Stimulated activated CD8-positive, alpha-beta memory T cell treated with anti-CD3 and anti-CD28 coated beads, Interleukin-2, amount 100 ng/mL, for 48 hours (primary cell): ENCODE measurements at places on chromosomes 11 and 22.
A peak's percentile ranks its signal among the peaks of the same experiment; 100 is the strongest.

DNA sequence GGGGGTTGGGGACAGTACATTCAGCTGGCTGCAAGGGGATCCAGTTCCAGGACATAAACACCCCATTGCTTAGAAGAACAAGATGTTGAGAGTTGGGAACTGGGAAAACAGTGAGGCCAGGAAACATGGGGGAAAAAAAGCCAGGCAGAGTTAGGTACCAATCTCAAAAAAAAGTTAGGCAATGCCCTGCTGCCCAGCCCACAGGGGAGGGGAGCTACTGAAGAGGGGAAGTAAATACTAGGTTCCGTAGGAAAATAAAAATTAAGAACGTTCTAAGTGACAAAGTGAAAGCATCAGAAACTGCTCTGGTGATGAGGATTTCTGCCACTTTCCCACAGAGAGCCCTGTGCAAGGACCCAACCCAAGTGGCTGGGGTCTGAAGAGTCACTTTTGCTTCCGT, 12.0 kb downstream of the SPTBN2 start:
- DNase-seq = no peak

DNA sequence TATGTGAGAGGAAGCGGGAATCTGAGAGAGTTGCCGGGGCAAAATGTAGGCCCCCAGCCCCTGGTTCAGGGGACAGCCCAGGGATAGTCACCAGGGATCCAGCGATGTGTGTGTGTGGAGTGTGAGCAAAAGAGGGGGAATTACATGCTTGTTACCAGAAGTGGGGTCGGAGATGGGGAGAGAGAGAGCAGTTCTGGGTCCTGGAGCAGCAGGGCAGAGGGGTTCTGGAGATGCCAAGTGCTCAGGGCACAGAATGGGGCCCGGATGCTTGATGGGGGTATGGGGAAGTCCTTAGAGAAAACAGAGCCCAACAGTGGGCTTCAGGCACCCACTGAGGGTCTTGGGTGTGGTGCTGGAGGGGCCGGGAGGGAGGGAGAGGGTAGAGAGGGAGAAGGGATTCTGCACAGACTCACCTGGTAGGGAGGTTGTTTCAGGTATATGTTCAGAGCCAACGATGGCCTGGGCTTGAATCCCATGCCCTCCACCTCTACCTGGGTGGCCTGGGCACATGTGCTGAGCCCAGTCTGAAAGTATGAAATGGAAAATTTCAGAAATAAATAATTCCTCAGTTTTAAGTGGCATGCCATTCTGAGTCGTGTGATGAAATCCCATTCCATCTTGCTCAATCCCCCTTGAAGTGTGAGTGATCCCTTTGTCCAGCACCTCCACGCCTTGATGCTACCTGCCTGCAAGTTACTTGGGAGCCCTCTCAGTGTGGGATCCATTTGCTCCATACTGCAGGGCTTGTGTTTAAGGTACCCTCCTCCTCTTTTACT, 12.4 kb downstream of the SMIM38 start:
- DNase-seq = no peak

DNA sequence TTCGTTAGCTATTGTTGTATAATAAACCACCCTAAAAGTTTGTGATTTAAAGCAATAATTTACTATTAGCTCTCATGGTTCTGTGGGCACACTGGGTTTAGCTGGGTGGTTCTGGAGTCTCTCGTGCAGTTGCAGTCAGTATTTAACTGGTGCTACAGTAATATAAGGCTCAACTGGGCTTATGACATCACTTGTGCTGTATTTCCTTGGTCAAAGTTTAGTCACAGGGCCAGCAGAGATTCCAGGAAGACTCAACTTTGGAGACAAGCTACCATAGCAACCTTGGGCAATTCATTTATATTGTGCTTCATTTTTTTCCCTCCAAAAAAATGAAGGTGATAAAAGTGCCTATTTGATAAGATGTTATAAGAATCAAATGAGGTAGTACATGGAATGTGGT, 204.2 kb upstream of the GUCY1A2 start:
- DNase-seq = no peak

GRCh38 chr11:97880209-97880608, 1140.5 kb upstream of the CNTN5 start:
- no peak for DNase-seq

GRCh38 chr11:27392278-27393114, 29.5 kb upstream of the CCDC34 start:
- no peak for DNase-seq

DNA sequence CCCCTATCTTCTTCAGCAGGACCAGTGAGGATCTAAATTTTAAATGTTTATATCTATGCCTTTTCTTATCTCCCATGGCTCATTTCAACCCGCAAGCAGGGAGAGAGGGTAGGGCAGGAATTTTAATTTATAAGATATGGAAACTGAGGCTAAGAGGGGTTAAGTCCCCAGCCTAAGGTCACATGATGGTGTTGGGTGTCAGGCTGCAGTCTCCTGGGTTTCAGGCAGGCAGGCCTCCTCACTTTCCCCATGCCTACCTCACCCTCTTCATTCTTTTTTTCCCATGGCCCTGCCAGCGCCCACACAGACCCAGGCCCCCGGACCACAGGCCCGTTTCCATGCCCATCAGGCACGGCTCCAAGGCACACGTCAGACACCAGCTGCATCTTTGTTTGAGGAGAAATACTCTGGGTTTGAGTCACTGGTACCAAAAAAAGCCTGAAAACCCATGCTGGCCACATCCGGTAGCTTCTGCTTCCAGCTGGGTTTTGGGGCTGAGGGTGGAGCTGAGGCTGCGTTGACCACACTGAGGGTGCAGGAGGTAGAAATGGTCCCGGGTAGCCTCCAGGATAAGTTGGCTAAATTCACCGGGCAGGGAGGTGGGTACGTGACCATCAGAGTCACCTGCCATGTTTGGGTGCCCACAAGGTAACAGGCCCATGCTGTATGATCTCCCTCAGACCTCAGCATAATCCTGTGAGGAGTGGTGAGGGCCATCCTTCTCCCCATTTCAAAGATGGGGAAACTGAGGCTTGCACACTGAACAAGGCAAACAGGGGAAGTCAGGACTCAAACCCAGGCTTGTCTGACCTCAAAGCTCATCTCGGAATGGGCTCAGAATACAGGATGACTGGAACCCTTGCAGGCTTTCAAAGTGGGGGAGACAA, 7.5 kb downstream of the CRYBB1 start:
- peak; percentile 42 for DNase-seq

DNA sequence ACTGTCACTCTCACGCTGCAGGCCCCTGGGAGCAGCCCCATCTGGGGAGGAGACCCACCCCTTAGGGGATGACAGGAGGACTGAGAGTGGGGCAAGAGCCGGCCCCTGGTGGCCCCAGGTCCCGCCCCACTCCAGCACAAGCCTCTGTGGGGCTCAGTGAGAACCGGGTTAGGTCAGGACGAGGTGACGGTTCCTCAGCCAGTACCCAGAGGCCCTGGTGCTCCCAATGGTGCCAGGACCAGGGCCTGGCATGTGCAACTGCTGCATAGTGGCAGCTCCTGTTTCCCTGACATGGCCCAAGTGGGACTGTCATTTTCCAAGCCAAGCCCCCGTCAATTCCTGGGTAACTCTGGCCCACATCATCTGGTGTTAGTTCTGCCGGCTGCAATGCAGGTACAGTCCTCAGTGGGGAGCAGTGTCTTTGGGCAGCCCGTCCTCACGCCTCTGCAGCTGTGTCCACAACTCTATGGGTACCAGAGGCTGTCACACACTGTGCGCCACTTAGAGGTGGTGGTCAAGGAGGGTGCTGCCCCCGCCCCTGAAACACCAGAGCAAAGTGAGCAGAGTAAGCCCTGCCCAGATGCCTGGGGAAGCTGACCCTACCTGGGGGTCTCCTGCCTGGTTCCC, 15.9 kb downstream of the CHID1 start:
- DNase-seq = no peak

DNA sequence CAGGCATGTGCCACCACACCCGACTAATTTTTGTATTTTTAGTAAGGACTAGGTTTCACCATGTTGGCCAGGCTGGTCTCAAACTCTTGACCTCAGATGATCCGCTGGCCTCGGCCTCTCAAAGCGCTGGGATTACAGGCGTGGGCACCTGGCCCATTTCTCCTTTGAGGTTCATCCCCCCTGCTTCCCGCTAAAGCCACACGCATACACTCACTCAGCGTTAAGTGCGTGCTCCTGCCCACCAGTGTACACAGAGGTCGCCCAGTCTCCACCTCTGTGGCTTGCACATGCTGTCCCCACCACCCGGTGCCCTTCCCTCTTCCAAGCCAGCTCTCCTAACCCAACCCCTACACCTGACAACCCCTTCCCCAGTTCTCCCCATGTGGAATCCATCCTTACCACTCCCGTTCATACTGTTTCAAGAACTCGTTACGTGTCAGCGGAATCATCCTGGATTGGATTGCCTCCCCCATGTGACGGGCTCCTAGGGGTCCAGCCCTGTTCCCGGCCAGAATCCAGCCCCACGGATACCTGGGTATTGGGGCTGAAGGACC, 15.7 kb upstream of the CYTH4 start:
- no peak for DNase-seq

- no peak for DNase-seq
Observed at GRCh38 chr11:109822436-109823102, 270.6 kb upstream of the ZC3H12C start.

- DNase-seq = no peak
Observed at GRCh38 chr11:17014321-17014832, at the start of gene PLEKHA7. Gene PLEKHA7 (minus strand): TSS chr11:17014414. CDS start chr11:17014401, 13 bp downstream.

DNA sequence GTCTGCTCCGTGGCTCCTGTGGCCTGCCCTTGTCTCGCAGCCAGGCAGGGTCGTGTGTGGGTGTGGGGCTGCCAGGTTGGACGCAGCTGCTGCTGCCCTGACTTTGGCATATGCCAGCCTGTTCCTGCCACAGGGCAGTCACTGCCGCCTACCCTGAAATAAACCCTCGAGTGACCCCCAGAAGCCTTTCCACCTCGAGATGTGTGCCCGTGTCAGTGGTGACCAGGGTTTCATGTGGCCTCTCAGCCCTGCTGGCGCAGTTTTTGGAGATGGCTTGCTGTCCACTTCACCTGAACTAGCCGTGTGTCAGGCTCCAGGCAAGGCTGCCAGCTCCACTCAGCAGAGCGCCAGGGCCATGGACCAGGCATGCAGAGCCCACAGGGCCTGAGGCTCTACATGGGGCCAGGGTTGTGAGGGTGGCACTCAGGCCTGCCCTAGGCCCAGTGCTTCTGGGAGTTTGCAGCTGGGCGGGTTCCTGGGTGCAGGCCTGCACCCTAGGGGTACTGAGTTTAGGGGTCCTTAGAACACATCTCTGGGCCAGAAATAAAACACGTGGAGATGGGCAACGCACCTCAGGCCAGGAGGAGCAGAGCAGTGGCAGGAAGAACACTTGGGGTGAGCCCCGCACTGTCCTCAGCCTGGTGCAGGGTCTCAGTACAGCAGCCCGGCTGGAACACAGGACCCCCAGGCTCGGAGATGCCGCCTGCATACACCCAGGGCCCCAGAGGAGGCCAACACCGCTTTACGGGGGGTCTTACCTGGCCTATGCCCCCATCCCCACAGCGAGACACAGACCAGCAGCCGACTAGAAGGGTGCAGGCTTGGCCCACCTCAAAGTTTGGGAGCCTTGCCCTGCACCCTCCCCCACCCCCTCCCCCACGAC, 8.8 kb upstream of the PANX2 start:
- DNase-seq = no peak

GRCh38 chr22:48504519-48505140, 1323.0 kb downstream of the BRD1 start:
- DNase-seq = no peak

- DNase-seq = no peak
Observed at GRCh38 chr22:46761539-46762237, 762 bp upstream of the TBC1D22A start.

DNA sequence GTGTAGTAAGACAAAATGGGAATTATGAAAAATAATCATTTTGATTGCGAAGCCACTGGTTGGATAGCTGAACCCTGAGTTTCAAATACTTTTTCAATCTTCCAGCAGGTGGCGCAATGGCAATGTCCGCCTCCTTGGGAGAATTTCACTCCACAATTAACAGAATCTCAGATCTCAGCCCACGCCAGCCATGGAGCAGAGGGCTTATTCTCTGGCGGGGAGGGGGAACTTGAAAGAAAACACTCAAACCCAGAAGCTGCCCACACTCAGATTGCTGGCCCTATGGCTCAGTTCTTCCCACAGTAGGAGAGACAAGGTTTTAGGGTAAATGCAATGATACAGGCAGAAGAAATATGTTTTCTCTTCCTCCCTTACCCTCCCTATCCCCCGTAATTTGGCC, 38.7 kb upstream of the RCN1 start:
- DNase-seq = peak; percentile 4

- peak; percentile 1 for DNase-seq
Observed at GRCh38 chr11:30914143-30914762, 328.1 kb upstream of the MPPED2 start.

GRCh38 chr22:30562366-30562765, 12.1 kb downstream of the GAL3ST1 start:
- DNase-seq = no peak

GRCh38 chr11:85825616-85826015, 14.7 kb upstream of the SYTL2 start:
- DNase-seq = no peak

- peak; percentile 13 for DNase-seq
Observed at GRCh38 chr11:65744026-65744698, 23.6 kb upstream of the RNASEH2C start.

DNA sequence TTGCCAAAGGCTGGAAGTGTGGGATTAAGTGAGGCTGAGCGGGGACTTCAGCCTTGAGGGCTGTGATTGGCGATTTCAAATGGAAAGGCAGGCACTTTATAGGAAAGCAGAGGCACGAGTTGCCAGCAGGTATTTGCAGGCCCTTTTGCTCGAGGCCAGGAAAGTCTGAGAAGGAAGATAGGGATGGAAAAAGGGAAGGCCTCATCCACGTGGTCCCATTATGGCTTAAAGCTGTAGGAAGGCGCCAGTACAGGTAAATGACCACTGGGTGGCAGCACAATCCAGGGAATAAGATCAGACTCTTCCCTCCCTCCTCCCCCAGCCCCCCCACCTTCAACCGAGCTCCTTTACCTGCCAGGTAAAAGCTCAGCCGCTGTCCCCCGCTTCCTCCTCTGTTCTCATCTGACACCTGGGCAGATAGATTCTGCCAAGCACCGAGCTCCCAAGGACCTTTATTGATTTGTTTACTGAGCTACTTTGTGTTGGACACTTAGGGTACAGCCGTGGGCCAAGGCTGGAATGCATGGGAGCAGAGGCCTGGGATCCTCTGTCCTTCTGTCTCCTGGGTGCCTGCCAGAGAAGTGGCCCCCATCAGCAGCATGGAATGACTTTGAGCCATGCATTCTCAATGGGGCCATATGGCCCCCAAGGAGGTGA, 7.5 kb downstream of the P2RX3 start:
- DNase-seq = peak; percentile 38

DNA sequence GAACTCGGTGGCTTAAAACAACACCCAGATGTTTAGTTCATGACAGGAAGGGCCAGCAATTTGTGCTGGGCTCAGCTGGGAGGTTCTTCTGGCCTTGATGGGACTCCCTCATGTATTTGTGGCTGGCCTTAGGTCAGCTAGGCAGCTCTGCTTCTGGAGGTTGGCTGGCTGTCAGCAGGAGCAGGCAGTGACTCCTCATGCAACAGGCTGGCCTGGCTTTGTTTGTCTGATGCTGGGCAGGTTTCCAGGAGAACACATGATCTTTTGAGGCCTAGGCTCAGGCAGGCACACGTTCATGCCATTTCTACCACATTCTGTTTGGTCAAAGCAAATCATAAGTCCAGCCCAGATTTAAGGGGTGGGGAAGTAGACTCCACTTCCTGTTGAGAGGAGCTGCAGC, 571.2 kb downstream of the TBC1D22A start:
- no peak for DNase-seq

GRCh38 chr22:43891360-43892182, at the start of gene PNPLA5:
Gene PNPLA5 (minus strand): TSS chr22:43892013. CDS start chr22:43891880, 133 bp downstream.
- DNase-seq = peak; percentile 20

GRCh38 chr11:11757909-11758308, 83.9 kb upstream of the USP47 start:
- DNase-seq = no peak

GRCh38 chr11:64207256-64208085, 950 bp downstream of the FERMT3 start:
- peak; percentile 79 for DNase-seq
